Activated CD4-positive, alpha-beta T cell treated with anti-CD3 and anti-CD28 coated beads, Interleukin-2, amount 50 U/mL, for 4 hours (primary cell): ENCODE measurements at places on chromosomes 11 and 22.

GRCh38 chr22:21946262-21946925 is 6.3 kb downstream of the PPM1F start:
- no peak for DNase-seq

GRCh38 chr22:30893434-30894370 is 74.9 kb downstream of the MORC2 start:
- DNase-seq, result no peak

- no peak for DNase-seq
Observed at GRCh38 chr22:48897645-48898370, 929.9 kb downstream of the BRD1 start.

GRCh38 chr22:20418211-20418788 is 19.3 kb downstream of the SCARF2 start:
- DNase-seq, result peak; percentile 58

DNA sequence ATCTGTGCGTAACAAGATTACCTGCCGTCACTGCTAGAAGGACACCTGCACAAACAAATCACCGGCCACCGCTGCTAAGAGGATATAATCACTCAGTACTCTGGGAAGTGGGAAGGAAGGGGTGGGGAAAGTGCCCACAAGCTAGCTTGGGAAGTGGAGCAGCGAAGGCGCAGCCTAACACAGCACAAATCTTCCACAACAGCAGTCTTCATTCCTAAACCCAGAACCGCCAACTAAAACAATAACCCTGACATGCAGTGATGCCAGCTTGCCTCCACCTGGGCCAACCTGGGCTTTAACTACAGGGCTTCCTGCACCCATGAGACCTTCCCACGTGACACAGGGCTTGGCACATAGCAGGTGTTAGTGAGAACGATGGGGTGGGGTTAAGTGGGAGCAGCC is 5.1 kb downstream of the DGCR2 start:
- DNase-seq, result no peak

GRCh38 chr11:117381481-117382387 is 54.1 kb downstream of the CEP164 start:
- DNase-seq, result no peak

GRCh38 chr11:45800261-45800660 is 4.7 kb upstream of the SLC35C1 start:
- no peak for DNase-seq

DNA sequence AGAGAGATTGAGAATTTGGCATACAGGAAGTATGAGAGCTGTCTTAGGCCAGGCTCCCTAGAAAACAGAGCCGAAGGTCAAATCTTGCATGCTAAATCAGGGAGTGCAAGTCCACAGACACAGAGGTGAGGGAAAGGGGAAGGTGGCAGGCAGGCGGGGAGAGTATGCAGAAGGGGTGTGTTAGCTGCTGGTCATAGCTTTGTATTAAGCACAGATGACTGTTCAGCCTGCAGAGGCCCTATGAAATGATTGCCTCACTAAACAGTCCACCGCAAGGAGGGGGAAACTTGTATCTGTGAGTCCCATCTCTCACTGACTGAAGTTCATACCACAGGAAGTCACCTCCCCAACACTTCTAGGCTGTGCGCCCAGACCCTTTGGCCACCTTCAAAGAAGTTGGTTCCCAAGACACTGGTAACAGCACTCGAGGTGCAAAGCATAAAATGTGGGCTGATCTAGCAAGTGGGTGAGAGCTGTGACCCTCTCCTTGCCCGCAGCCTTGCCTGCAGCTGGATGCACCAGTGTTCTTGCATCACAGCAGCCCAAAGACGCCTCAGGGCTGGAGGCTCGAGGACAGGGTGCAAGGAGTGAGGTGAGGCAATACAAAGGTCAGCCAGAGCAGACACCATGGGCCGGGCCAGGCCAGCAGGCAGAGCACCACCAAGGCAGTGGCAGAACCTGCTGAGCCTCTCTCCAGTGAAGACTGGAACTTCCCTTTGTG is 115.3 kb upstream of the TBCEL start:
- DNase-seq, result no peak

DNA sequence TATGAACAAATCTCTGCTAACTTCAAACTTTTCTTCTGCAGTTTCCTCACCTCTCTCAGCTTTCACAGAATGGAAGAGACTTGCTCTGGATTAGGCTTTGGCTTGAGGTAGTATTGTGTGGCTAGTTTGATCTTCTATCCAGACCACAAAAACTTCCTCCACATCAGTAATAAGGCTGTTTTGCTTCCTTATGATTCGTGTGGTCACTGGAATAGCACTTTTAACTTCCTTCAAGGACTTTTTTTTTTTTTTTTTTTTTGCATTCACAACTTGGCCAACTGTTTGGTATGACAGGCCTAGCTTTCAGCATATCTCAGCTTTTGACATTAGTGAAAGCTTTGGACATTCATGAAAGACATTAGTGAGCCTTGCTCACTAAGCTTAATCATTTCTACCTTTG is 47.5 kb upstream of the LRRC55 start:
- DNase-seq, result no peak

GRCh38 chr11:40104941-40105550 is 1354.4 kb downstream of the LRRC4C start:
- no peak for DNase-seq

GRCh38 chr11:102115557-102115956 is 5.3 kb downstream of the YAP1 start:
- no peak for DNase-seq

DNA sequence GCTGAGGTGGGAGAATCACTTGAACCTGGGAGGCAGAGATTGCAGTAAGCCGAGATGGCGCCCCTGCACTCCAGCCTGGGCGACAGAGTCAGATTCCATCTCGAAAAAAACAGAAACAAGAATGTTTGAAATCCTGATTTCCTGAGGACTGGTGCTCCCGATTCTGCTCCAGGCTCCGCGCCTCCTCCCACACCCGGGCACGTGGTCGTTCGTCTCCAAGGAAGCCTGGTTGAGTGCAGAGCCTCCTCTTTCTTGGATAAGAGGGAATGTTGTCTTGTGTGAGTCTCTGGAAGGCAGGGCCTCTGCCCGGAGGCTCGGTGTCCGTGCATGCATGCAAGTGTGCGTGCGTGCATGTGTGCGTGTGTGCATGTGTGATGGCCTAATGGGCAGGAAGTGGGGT is 30.1 kb downstream of the BRSK2 start:
- no peak for DNase-seq

GRCh38 chr11:48083421-48083820 is 103.1 kb downstream of the PTPRJ start:
- no peak for DNase-seq

GRCh38 chr11:133507185-133507584 is 25.1 kb downstream of the OPCML start:
- no peak for DNase-seq

DNA sequence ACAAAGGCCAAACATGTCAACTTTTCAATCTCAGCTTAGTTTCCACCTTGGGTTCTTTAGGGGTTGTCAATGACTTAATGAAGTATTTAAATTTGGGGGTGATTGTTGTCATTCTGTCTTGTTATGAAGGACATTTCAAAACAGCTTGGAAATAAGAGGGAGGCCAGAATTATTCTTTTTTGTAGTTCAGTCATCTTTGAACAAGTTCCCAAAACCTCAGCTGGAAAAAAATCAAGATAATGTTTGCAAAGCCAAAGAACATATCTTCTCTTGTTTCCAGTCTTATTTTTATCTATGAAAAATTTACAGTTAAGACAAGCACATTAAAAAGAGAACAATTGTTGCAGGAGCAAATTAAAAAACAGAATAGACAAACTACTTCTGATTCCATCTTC is 612.8 kb downstream of the INSC start:
- DNase-seq, result no peak

DNA sequence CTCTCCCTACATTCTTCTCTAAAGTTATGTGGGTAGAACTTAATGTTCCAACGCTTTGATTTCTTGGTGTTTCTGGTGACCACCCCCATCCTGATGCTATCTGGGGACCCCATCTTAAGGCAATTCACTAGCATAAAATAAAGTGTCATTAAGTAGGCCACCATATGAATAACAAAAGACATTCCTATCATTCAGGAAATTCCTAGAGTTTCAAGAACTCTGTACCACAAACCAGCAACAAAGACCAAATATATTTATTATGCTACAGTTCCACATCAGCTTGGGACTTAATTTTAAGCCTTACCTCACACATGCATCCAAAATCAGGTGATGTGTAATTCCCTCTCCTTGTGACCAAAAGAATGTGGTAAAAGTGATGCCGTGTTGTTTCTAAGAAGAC is 254.6 kb upstream of the LRRC4C start:
- DNase-seq, result no peak

GRCh38 chr11:61914471-61915171 is 2.7 kb downstream of the RAB3IL1 start:
- no peak for DNase-seq

GRCh38 chr11:35838071-35838470 is 105.8 kb upstream of the LDLRAD3 start:
- DNase-seq, result no peak

- no peak for DNase-seq
Observed at GRCh38 chr11:126465573-126466188, 110.2 kb downstream of the ST3GAL4 start.

GRCh38 chr11:45927332-45927683 is 4.9 kb downstream of the LARGE2 start:
- no peak for DNase-seq

DNA sequence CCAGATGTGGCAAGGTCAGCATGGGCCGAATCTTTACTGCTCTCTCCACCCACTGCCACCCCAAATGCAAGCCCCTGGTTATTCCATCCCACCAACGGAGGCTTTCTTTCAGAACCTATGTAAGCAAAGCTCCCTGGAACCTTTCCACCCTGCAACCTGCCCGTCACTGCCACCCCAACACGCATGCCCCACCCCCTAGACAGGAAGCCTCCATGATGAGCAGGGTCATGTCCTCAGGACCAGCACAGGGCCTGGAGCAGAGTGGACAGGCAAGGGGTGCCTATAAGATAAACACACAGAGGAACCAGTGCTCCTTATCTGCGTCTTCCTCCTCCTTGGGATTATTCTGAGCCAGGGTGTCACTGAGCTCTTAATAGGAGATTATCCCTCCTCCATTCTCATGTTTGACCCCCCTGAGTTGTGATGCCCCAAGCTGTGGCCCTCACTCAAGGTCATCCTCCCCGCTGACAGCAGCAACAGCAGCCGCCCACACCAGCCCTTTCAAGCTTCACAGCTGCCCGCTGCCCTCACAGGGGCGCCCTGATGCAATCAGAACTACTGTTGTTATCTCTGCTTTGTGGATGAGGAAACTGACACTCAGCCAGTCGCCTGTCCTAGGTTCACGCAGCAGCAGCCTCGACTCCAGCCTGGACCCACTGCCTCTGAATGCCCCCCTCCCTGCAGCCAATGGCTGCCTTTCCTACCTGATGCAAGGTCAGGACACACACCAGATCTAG is 647.3 kb downstream of the TBC1D22A start:
- DNase-seq, result no peak

DNA sequence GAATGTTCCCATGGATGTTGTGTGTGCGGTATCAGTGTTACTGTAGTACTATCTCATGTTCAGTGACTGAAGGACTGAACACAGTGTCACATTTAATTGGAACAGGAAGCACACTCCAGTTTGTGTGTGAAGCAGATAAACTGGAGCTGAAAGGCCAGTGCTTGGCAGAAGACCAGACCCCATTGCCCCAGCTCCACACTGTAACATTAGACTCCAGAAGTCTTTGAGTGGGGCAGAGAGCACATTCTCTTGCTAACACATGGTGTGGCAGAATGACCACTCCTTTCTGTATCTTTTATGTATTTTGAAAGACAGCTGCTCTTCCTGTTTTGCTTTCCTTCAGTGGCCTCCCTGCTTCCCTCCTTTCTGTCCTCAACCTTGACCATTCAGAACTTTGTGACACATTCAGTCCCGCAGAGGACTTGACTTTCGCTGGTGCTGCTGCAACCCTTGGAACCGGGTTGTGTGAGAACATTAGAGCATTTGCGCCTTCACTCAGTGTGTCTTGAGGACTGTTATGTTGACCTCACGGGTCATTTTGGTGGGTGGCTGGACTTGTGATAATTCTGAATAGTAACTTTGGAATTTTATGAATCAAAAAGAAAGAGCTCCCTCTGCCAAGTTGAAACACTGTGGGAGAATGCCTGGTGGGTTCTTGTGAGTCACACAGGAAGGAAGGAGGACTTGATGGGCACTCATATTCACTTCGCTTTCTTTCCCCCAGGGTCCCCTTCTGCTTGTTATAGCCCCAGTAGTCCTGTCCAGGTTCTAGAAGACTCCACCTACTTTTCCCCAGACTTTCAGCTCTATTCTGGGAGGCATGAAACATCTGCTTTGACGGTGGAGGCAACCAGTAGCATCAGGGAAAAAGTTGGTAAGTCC is 26.4 kb downstream of the AMOTL1 start:
- DNase-seq, result no peak

DNA sequence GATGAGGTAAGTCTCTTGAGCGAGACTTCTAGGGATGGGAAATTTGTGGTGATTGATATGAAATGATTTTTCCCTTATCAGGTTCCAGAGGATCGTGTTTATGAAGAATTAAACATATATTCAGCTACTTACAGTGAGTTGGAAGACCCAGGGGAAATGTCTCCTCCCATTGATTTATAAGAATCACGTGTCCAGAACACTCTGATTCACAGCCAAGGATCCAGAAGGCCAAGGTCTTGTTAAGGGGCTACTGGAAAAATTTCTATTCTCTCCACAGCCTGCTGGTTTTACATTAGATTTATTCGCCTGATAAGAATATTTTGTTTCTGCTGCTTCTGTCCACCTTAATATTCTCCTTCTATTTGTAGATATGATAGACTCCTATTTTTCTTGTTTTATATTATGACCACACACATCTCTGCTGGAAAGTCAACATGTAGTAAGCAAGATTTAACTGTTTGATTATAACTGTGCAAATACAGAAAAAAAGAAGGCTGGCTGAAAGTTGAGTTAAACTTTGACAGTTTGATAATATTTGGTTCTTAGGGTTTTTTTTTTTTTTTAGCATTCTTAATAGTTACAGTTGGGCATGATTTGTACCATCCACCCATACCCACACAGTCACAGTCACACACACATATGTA is 7.1 kb downstream of the MS4A2 start:
- no peak for DNase-seq

GRCh38 chr11:89490981-89491690 is at the start of gene NOX4:
NOX4 (minus strand) TSS chr11:89491375; CDS start chr11:89491246, 129 bp downstream.
- no peak for DNase-seq
